ENCODE measurements at places on chromosomes 1 and 21. TPM values are rescaled to one million over a fixed set of nuclear protein-coding genes. Genes with fewer than 3 reads are reported as not detected.

DNA sequence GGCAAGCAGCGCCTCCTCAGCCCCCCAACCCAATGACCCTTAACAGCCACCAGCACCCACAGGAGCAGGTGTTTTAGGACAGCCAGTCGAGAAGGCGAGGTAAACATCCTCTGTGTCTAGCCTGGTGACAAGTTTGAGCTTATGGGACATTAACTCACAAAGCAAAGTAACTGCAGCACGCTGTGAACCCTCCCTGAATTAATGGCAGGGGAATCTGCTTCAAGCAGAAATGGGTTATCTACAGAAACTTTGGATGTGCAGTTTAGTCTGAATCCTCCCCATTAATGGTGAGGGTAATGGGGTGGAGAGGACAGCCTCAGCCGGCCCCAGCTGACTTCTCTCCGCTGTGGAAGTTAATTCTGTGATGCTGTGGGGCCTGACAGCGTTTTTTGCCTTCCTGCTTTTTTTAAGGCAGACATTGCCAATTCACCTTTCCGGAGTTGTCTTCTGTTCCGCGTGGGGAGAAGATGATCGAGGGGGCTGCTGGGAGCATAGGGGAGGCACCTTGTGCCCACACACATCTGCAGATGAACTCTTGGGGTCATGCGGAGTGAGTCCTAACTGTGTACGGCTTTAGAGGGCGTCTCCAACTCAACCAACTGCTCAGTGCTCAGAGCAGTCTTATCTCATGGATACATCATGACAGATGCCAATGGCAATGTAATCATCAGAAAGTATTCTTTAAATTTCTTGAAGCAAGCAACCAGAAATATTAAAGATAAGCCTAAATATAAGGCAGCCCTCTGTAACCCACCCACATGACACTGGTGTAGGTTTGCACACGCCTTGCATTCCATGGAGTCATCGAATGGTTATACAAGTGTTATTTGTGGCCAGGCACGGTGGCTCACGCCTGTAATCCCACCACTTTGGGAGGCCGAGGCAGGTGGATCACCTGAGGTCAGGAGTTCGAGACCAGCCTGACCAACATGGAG, 41.0 kb downstream of the POFUT2 start:
- H3K4me3 ChIP-seq, result no peak overlapping the region
- H3K27ac ChIP-seq, result no peak overlapping the region
- no peaks in the 10 kb centered on the region for H3K36me3 ChIP-seq
- peaks cover 8% of the 10 kb centered on the region for H3K4me1 ChIP-seq

- peaks cover 18% of the 10 kb centered on the region for H3K4me1 ChIP-seq
- no peak overlapping the region for H3K4me3 ChIP-seq
- H3K27me3 ChIP-seq, result peaks cover 19% of the 10 kb centered on the region
- no peaks in the 10 kb centered on the region for H3K36me3 ChIP-seq
- H3K27ac ChIP-seq, result no peak overlapping the region
Observed at GRCh38 chr1:22919341-22920025, 53.2 kb downstream of the LACTBL1 start.

GRCh38 chr1:153699768-153700167, 21.3 kb downstream of the NPR1 start:
- H3K4me3 ChIP-seq, result no peak overlapping the region
- H3K27me3 ChIP-seq, result no peaks in the 10 kb centered on the region
- no peak for DNase-seq
- H3K36me3 ChIP-seq, result no peaks in the 10 kb centered on the region
- H3K27ac ChIP-seq, result peak overlapping the region; percentile 89

MOB3C gene
- 22.6 TPM for total RNA-seq

OR2L5 gene
- not detected for total RNA-seq

GRCh38 chr21:23853796-23854379, 1753.4 kb downstream of the MRPL39 start:
- no peaks in the 10 kb centered on the region for H3K4me1 ChIP-seq
- no peaks in the 10 kb centered on the region for H3K36me3 ChIP-seq
- H3K4me3 ChIP-seq, result no peak overlapping the region
- no peak for DNase-seq
- no peaks in the 10 kb centered on the region for H3K27me3 ChIP-seq

- H3K4me1 ChIP-seq, result peaks cover 45% of the 10 kb centered on the region
- peak overlapping the region; percentile 83 for H3K4me3 ChIP-seq
Observed at GRCh38 chr1:204495777-204496176, 1.2 kb upstream of the PIK3C2B start.

GRCh38 chr1:19877181-19877750, 4.9 kb upstream of the OTUD3 start:
- DNase-seq, result no peak
- no peak overlapping the region for H3K27ac ChIP-seq
- H3K4me3 ChIP-seq, result no peak overlapping the region
- H3K4me1 ChIP-seq, result no peaks in the 10 kb centered on the region

FCRL4 gene
- total RNA-seq, result not detected

DNA sequence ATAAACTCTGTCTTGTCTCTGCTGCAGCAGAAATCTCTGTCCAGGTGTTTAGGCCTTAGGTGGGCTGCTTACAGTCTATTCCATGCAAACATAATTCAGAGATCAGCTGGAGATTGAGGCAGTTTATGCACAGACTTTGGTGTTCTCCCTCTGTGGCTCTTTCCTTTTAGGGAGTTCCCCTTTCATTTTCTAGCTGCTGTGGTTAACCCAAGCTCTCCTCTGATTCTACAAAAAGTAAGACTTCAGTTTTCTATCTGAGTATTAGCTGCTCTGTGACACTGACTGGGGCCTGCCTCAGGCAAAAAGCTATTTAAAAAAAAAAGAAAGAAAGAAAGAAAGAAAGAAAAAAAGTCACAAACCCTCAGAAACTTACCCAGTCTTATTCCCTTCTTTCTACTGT, 211.1 kb downstream of the CAMTA1 start:
- no peaks in the 10 kb centered on the region for H3K36me3 ChIP-seq
- H3K4me1 ChIP-seq, result no peaks in the 10 kb centered on the region
- no peak overlapping the region for H3K4me3 ChIP-seq

FCRL5 gene
- not detected for total RNA-seq

GRCh38 chr1:201266774-201267173, 16.5 kb upstream of the PKP1 start:
- no peak overlapping the region for H3K4me3 ChIP-seq
- H3K4me1 ChIP-seq, result no peaks in the 10 kb centered on the region
- no peak overlapping the region for H3K27ac ChIP-seq
- DNase-seq, result no peak

DNA sequence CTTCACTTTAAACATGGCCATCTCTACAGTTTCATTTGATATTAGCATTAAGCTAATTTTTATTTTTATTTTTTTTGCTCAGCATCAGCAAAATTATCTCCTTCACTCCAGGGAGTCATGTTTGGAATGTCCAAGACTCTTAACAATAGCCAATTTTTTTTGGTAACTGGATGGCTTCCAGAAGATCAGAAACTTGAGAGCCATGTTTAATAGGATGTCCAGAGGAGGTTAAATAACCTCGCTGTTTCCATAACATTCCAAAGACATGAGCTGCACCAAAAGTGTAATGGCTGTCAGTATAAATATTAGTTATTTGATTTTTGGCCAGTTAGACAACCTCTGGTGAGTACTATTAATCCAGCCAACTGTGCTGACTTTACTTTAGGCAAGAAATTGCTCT, 80.7 kb downstream of the DNTTIP2 start:
- H3K4me3 ChIP-seq, result no peak overlapping the region
- no peaks in the 10 kb centered on the region for H3K4me1 ChIP-seq
- H3K36me3 ChIP-seq, result no peaks in the 10 kb centered on the region
- DNase-seq, result no peak
- H3K27me3 ChIP-seq, result no peaks in the 10 kb centered on the region

DYNLT4 gene
- not detected for total RNA-seq

RABGAP1L gene
- 101 TPM for total RNA-seq

FMOD gene
- 34.7 TPM for total RNA-seq

NFASC gene
- 67.5 TPM for total RNA-seq

MYCL gene
- total RNA-seq, result 0.83 TPM

DNA sequence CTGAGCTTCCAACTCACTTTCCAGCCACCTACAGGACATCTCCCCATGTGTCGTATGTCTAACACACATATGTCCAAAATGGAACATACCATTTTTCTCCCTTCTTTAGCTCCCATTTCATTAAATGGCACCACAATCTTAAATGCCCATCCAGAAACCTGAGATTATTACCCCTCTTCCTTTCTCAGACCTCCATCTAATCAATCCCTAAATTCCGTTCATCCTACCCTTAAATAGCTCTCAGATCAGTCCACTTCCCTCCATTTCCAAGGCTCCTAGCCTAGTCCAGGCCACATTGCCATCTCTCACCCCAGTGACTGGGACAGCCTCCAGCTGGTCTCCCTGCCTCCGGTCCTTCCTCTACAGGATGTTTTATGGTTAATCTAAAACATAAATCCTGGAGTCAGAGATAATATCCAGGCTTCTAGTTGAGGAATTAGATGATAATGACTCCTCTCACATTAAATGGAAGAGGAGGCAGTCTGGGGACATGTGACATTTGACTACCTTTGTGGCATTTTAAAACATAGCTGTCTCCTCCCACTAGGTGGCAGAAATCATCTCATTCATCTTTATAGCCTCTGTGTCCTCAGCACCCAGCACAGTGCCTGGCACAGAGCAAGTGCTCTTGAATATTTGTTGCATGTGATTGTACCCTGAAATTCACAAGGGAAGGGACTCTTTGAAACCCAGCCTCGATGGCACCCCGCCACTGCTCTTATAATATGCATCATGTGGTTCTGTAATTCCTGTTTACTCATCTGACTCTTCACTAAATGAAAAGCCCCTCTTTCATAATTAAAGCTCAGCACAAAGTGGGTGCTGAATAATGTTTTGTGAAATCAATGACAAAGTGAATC, 102.3 kb downstream of the TMEM53 start:
- H3K4me3 ChIP-seq, result no peak overlapping the region
- no peaks in the 10 kb centered on the region for H3K36me3 ChIP-seq
- H3K4me1 ChIP-seq, result no peaks in the 10 kb centered on the region
- H3K27me3 ChIP-seq, result peaks cover 3% of the 10 kb centered on the region

LCE1A gene
- not detected for total RNA-seq

GRCh38 chr1:74534241-74534640, 21.8 kb upstream of the LRRC53 start:
- no peaks in the 10 kb centered on the region for H3K36me3 ChIP-seq
- no peak overlapping the region for H3K4me3 ChIP-seq
- no peaks in the 10 kb centered on the region for H3K27me3 ChIP-seq

- H3K27ac ChIP-seq, result no peak overlapping the region
- no peak overlapping the region for H3K4me3 ChIP-seq
- DNase-seq, result no peak
- H3K36me3 ChIP-seq, result peaks cover 97% of the 10 kb centered on the region
- peaks cover 4% of the 10 kb centered on the region for H3K4me1 ChIP-seq
Observed at GRCh38 chr1:11211925-11212587, 22.9 kb downstream of the ANGPTL7 start.

GSTM3 gene
- total RNA-seq, result 111 TPM

All from esophagus muscularis mucosa (tissue), 4 donors.